Breast epithelium (tissue), 4 donors: ENCODE measurements at places on chromosomes 1 and 21.

DNA sequence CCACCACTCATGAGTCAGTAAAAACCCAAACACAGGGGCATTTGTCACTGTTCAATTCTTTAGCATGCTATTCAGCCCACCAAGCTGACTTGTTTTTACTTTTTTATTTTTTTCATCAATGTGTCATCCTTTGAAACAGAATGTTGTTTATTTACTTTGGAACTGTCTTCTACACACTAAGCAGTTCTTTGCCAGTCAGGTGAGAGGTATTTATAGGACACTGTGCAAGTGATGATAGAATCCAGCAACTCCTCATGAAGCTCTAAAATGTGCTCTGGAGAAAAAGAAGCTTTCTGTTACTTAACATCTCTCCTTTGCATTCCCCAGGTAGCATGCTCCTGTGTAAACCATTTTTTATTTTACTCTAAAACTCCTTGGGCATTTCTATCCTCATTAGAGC lies 582.0 kb upstream of the TMPRSS15 start:
- no peak for DNase-seq

GRCh38 chr1:185789501-185790193 lies 55.5 kb downstream of the HMCN1 start:
- DNase-seq: no peak

GRCh38 chr1:187509091-187509490 lies 680.3 kb downstream of the PLA2G4A start:
- DNase-seq: no peak

DNA sequence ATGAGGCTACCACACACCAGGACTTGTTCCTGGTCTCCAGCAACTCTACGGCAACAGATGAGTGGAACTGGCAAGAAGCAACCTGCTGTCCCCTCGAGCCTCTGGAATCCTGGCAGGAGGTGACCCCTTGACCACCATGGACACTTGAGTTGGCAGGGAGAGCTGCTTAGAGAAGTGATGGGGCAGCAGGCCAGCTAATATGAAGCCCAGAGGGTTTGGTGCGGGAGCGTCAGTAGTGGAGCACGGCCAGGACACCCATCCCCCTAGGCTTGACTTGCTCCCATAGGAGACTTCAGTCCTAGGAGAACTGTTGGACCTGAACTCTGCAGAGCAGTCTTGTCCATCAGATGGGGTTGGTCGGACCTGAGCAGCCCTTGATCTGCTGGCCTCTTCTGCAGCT lies 56.5 kb downstream of the CTH start:
- DNase-seq: no peak

DNA sequence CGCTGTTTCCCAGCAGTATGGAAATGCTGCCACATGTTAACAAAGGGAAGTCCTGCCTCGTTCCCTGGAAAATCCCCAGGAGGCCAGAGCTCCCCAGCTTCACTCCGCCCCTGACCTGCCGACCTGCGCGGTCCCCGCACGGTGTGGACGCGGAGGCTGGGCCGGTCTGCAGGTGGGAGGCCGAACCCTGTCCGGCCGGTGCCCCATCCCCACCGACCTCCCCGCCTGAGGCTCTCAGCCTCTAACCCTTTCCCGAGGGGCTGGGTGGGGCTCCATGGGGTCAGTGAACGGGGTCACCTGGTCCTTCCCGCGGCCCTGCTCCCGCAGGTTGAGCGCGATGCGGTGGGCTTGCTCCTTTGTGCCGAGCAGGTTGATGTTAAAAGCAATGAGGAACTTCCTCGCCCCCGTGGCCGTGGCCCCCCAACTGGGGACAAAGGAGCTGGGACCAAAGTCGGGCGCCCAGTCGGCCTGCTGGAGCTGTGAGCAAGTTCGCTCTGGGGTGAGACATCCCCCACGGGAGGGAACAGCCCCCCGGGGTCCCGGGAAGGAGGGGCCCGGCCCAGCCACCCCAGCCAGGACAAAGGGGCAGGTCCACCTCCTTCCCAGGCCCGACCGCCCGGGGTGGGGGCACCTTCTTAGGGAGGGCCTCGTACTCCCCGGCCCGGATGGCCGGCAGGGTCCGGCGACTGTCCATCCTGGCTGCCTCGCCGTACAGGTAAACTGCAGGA lies 4.0 kb downstream of the FTCD start:
- peak; percentile 51 for DNase-seq
